ENCODE measurements at places on chromosomes 16 and 17.

- DNase-seq, result no peak
Observed at GRCh38 chr16:55385359-55385758, 61.4 kb downstream of the IRX6 start.

GRCh38 chr16:23088018-23088417 lies 61.2 kb downstream of the USP31 start:
- DNase-seq, result no peak

DNA sequence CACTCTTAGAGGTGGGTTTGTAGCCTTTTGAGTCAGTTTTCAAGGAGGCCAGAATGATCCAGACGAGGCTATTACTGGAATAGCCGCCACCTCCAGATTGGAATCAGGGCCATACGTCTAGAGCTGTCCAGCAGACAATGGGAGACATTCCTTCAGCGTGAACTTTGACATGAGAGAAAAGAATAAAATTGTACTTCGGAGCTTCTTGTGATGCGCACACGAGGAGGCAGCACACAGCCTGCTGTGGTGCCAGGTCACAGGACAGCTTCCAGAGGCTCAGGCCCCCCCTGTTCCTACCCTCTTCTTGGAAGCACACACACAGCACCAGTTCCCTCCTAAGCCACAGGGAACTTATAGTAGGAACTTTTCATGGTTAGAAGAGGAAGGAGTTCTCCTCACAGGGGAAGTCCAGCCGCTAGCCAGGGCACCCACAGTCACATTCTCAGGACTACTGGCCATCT lies 81.0 kb downstream of the VPS53 start:
- DNase-seq, result no peak

- DNase-seq, result no peak
Observed at GRCh38 chr16:53542283-53542682, 39.3 kb upstream of the AKTIP start.

DNA sequence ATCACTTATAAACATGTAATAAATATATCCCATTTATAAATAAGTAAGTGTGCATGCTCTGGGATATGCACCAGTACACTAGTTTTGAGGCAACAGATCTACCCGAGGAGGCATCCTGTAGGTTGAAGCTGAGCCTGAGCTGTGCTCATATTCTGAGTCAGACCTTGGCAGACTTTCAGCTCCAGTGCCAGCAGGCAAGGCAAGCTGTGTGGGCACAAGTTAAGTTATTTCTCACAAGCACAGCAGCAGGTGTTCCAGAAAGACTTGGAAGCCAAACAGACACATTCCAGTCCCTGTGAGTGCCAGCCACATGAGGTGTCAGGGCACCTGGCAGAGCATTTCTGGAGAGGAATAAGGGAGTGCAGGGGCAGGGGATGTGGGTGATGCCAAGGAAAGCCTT lies 1.3 kb upstream of the CLEC19A start:
- DNase-seq, result no peak

GRCh38 chr17:63824362-63824761 lies 2.9 kb upstream of the PSMC5 start:
- no peak for DNase-seq

DNA sequence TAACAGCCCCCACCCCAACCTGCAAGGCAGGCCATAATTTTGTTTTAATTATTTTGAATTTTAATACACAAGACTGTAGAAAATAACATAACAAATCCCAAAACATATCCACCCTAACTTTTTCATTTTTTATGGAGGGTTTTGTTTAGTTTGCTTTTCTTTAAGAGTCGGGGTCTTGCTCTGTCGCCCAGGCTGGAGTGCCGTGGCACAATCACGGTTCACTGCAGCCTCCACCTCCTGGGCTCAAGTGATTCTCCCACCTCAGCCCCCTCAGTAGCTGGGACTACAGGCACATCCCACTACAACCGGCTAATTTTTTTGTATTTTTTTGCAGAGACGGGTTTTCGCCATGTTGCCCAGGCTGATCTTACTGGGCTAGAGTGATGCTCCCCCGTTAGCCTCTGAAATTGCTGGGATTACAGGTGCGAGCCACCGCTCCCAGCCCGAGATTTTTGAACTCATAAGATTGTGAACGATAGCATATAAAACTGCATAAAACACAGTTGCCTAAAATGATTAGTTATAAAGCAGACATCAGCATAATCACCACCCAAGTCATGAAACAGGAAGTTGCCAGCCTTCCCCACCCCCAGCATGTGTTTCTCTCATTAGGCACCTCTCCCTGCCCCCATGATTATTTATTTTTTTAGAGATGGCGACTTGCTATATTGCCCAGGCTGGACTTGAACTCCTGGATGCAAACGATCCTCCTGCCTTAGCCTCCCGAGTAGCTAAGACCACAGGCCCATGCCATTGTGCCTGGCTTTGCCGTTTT lies 13.6 kb upstream of the DOC2B start:
- DNase-seq, result no peak

DNA sequence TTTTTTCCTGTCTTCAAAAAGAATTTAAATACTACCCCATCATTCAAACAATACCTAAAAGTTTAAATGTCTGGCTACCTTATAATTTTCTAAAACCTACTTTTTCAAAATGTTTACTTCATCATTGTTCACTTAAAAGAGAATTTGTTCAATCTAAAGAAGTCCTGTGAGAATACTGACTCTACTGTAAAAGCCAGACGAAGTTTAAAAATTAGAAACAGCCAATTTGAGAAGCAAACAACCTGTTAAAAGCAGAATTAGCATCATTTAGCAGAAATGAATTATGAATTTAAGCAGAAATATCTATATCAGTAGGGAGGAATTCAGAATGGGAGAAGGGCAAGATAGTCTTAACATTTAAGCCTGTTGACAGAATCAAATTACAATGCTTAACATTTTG lies 2.1 kb downstream of the SKA2 start:
- no peak for DNase-seq

Measured in activated CD8-positive, alpha-beta memory T cell treated with anti-CD3 and anti-CD28 coated beads for 48 hours (primary cell).